ENCODE measurements at places on chromosomes 16 and 17.
A peak's percentile ranks its signal among the peaks of the same experiment; 100 is the strongest.

- DNase-seq: no peak
These were observed 15.9 kb downstream of the PEMT start for GRCh38 chr17:17575360-17576251.

DNA sequence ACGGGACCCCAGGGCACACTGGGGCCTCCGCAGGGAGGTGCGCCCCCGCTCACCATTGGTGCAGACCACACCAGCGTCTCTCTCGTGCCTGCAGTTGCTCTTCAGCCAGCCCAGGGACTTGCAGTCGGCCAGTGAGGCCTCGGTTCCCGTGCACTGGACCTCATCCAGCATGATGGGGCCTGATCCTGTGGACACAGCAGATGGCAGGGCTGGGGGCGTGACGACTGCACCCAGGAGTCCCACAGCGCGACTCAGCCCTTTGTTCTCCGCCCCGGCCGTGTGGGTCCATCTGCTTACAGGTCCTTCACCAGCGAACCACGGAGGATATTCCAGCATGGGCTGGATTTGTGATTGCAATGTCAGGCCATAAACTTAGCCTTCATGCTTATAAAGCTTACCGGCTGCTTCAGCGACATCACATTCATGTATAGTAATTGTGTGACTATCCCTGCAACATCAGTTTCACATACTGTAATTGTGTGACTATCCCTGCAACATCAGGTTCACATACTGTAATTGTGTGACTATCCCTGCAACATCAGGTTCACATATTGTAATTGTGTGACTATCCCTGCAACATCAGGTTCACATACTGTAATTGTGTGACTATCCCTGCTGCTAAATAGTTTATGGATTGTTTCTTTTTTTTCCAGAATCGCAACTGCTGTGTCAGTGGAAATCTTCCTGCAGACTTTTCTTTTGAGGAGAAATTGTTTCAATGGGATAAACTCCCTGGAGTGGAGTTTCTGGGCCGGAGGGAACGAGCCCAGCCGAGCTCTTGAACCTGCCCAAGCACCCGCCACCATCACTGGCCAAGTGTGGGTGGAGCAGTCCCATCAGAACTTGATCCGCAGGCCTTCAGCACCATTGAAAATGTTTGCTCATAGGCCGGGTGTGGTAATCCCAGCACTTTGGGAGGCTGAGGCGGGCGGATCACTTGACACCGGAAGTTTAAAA lies 4.8 kb downstream of the LGALS3BP start:
- DNase-seq: no peak

- DNase-seq: no peak
These were observed 388.0 kb downstream of the SEC14L1 start for GRCh38 chr17:77528516-77529327.

- peak; percentile 14 for DNase-seq
These were observed 349.2 kb upstream of the HSBP1 start for GRCh38 chr16:83458612-83459011.

- no peak for DNase-seq
These were observed 1.7 kb upstream of the MSRB1 start for GRCh38 chr16:1944612-1945199.

- DNase-seq: no peak
These were observed 10.4 kb downstream of the LLGL1 start for GRCh38 chr17:18235743-18236256.

DNA sequence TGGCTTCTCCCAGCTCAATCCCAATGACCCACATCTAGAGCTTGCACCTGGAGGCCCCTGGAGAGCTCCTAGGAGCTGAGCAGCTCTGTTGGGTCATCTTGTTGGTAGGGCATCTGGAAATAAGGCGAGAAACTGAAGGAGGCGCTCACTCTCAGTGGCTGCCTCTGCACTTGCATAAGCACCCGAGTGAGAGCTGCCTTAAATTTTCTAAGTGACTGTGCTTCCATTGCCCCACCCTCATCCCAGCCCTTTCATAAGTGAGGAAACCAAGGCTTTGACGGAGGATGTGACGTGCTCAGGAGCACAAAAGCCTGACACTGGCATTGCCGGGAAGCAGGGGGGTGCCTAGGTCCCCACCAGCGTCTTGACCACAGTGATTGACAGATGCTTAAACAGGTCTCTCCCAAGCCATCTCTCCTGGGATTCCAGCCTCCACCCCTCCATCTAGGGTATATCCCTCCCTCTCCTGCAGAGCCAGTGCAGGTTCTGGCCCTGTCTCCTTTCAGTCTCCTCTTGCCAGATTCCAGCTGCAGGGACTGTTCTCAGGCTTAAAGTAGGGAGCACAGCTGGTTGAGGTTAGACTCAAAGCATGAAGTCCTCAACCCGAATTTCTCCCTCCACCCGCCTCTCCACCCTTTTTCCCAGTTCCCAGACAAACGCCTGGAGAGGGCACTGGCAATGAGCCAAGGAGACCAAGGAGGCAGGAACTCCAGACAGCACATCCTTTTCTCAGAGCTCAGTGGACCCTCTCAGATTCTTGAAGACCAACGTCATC lies 113.7 kb downstream of the IRX5 start:
- no peak for DNase-seq

- no peak for DNase-seq
These were observed 5.1 kb downstream of the LYRM9 start for GRCh38 chr17:27888067-27888466.

GRCh38 chr16:57693550-57693949 lies 1.1 kb upstream of the DRC7 start:
- no peak for DNase-seq

DNA sequence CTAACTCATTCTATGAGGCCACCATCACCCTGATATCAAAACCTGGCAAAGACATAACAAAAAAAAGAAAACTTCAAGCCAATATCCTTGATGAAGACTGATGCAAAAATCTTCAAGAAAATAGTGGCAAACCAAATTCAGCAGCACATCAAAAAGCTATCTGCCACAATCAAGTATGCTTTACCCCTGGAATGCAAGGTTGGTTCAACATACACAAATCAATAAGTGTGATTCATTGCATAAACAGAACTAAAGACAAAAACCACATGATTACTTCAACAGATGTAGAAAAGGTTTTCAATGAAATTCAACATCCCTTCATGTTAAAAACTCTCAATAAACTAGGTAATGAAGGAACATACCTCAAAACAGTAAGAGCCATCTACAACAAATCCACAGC lies 48.4 kb downstream of the CMC2 start:
- DNase-seq: no peak

DNA sequence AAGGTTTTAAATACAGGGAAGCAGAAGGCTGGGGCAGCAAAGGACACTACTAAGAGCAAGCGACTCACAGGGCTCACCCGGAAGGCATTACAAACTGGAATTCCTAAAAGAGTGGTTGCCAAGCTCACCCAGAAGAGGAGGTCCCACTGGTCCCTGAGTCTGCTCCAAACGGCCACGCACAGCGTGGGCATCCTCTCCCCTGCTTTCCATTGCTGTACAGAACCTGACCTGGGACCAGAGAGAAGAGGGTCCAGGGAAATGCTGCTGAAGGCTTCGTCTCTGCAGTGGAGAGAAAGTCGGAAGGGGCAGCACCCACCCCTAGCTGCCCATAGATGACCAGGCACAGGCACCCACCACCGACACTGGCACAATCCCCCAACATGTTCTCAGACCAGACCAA lies 67.2 kb downstream of the ADCY9 start:
- no peak for DNase-seq

DNA sequence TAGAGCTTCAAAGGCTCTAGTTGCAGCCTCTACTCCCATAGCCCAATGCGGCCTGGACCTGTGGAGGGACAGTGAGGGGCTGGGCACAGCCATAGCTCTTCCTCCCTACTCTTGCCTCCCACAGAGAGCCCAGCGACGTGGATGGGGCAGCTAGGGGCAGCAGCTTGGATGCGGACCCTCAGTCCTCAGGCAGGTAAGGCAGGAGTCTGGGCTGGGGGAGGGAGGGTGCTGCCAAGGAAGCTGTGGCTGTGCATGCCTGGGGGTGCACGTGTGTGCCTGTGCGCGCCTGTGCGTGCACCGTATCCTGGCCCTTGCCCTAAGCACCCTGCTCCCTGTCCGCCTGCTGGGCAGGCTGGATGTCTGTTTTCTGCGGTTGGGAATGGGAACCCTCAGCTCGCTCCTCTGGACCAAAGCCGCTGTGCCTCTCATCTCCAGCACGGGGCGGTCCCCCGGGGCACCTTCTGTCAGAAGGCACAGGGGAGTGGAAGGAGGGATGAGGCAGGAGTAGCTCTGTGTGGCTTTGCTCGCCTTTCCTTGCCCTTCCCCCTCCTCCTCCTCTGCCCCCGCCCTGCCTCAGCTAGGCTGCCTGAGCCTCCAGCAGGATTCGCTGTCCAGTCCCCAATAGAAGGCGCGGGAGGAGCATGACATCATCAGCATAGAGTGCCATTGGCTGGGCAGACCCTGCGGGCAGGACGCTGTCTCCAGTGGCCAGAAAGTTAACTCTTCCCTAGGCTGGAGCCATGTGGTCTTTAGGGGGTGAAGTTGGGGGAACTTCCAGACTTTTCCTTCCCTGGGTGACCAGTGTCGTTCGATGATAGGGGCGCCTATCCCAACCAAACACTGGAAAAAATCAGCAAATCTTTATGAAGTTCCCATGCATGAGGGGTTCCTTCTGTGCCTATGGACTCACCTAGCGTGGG lies 797 bp downstream of the PRCD start:
- no peak for DNase-seq

- DNase-seq: no peak
These were observed 22.6 kb downstream of the COG1 start for GRCh38 chr17:73215447-73215846.

DNA sequence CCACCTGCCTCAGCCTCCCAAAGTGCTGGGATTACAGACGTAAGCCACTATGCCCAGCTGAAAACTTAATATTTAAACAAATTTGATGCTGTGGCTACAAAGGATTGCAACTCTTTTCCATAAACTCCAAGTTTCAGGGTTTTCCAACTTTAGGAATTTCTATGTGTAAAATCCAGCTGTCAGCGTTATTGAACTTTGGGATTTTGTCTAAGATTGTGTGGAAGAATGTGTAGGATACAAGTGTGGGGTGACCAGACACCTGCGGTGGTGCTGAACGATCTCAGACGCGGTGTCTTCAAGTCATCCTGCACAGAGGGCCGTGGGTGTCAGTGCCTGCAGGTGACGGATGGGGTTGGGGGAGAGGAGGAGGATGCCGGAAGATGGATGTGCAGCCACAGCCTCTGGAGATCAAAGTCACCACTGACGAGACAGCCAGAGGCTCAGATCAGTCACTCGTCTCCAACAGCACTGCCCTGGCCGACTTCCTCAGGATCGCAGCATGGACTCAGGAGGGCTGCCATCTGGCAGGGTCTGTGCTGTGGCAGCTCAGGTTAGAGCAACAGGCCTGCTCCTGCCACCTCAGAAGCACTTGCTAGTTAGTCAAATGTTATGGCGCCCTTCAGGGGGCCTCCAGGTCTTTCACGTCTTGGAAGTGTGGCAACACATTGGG lies 13.0 kb downstream of the ACSF3 start:
- DNase-seq: no peak

DNA sequence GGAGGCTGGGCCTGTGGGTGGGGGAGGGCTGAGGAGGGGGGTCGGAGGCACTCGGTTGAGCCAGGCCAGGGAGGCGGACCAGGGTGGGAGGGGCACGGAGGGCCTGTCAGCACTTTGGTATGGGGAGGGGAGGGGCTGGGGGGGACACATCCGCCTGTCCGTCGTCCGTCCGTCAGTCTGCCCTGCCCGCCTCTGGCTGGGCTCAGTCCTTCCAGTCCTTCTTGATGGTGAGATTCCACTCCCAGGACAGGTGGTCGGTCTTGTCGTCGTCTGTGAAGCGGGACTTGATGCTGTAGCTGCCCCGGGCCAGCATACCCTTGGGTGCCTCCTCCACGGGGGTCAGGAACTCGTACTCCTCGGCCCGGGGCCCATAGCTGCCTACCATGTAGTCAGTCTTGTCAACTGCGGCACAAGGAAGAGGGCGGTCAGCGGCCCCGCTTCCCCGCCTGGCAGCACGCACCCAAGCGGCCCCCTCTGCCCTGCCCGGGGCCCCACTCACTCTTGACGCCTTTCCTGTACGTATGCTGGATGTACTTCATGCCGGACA lies 2.4 kb downstream of the ARHGDIA start:
- DNase-seq: no peak

- DNase-seq: no peak
These were observed 100.9 kb downstream of the TOX3 start for GRCh38 chr16:52446080-52446479.

GRCh38 chr17:27049104-27049784 lies 244.7 kb upstream of the WSB1 start:
- no peak for DNase-seq

DNA sequence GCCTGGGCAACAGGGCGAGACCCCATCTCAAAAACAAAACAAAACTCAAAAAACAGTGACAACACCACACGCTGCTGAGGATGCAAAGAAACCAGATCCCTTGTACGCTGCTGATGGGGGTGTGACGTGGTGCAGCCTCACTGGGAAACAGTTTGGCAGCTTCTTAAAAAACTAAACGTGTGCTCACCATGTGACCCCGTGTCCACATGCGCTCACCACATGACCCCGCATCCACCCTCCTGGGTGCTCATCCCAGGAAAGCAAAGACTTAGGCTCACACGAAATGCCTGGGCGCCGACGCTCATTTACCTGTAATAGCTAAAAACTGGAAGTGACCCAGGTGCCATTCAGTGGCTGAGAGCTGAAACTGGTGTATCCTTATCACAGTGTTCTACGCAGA lies 19.9 kb upstream of the RPL13 start:
- DNase-seq: no peak

DNA sequence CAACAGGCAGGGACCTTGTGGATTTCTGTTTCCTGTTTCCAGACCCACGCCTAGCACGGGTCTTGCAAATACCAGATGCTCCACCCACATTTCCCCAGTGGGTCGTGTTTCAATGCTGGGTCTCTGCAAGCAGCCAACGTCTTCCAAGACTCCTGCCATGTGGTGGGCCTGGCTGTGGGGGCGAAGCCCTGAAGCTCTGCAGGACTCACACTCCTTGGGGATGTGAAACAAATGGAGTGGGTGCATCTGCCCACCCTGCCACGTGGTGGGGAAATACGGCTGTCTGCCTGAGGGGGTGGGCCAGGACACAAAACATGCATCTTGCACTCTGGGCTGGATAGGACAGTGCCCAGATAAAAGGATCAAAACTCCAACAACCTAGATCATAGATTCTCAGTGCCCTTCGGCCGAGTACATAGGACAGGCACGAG lies 32.6 kb downstream of the FA2H start:
- no peak for DNase-seq

DNA sequence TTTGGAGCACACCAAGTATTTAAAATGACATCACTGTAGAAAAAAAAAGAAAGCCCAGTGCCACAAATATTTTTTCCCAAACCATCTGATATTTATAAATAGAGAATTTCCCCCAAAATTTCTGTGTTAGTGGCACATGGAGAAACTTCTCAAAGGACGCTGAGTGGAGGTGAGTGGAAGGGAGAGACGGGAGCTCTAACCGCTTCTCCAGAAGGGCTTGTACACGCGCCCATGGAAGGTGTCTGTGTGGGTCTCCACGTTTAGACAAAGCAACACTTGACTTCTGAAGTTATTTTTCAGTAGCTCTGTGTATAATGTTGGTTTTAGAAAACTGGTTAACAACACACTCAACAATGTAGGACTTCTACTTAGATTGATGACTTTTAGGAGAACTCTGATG lies 1.0 kb downstream of the MYOCD start:
- no peak for DNase-seq
